Stimulated activated CD8-positive, alpha-beta memory T cell treated with anti-CD3 and anti-CD28 coated beads, Interleukin-15, amount 100 ng/mL, for 24 hours (primary cell): ENCODE measurements at places on chromosomes 16 and 17.

DNA sequence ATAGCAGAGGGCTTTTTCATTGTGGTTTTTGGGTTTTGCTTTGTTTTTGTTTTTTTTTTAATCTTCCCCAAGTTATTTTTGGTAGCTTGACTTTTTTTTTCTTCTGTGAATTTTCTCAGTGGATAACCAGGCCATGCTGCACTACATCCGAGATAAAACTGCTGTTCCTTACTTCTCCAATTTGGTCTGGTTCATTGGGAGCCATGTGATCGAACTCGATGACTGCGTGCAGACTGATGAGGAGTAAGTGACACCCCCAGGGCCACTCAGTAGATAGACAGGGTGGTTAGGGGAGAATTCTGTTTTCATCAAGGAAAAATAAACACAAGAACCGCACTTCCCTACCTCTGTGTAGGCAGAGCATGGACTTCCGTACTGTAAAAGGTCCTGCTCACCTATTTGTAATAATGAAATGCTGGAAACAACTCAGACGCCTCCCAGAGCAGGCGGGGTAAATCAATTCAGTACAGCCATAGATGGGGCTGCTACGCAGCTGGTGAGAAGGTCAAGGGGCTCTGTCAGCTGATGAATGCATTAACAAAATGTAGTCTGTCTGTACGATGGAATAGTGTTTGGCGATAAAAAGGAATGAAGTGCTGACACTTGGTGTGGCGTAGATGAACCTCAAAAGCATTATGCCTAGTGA, 28.6 kb downstream of the CLEC16A start:
- no peak for DNase-seq

GRCh38 chr16:67800338-67800926, 5.9 kb downstream of the RANBP10 start:
- DNase-seq = no peak

- no peak for DNase-seq
These were observed 20.3 kb downstream of the COX4I1 start for GRCh38 chr16:85819771-85820170.

DNA sequence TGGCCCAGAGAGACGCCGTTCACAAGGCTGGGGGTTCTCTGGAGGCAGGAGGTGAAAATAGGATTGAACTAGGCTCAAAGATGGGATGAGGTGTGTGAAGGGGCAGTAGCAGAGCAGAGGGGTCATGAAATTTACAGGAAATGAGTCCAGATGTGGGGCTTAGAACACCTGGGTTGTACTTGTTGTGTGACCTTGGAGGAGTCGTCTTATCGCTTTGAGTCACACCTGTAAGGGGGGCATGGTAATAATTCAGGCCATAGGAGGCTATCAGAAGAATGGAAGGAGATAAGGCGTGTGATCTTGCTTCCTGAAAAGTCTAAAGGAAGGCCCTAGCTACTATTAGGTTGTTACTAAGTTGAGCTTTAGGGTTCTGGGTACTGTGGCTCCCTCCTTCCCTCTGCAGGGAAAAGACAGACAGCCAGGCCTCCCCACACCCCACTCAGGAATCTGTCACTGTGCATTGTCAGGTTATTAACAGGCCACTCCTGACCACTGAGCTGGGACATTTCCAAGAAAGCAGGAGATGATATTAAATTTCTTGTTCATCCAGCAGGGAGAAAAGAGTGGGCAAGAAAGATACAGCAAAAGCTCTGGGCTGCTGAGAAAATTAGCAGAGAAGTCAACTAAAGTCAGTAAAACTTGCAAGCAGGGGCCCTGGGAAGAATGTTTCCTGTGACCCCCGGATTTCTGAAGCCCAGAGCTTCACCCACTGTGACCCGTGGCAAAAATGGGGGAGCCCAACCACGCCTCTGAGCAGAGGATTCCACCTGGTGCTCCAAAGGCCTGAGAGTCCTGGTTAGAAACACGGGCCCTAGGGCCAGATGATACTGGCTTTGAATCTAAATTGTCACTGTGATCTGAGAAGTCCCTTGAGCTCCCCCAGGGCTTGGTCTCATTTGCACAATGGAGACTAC, 6.0 kb upstream of the CDC42EP4 start:
- no peak for DNase-seq

- no peak for DNase-seq
These were observed 31.6 kb downstream of the PHKB start for GRCh38 chr16:47492428-47493377.

DNA sequence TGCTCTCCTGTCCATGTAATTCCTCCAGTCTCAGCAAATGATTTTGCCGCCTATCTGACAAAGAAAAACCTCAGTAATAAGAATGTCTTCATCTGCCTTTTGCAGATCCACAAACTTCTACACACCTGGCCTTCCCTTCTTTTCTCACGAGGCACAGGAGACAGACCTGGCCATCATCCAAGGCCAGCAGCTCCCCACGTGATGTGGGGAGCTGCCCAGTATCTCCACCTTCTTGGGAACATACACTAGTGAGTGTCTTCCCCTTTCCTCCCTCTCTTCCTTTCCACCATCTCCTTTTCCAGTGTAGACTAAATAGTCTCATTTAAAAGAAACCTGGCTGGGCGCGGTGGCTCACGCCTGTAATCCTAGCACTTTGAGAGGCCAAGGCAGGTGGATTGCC, 274.4 kb downstream of the CEP112 start:
- no peak for DNase-seq

DNA sequence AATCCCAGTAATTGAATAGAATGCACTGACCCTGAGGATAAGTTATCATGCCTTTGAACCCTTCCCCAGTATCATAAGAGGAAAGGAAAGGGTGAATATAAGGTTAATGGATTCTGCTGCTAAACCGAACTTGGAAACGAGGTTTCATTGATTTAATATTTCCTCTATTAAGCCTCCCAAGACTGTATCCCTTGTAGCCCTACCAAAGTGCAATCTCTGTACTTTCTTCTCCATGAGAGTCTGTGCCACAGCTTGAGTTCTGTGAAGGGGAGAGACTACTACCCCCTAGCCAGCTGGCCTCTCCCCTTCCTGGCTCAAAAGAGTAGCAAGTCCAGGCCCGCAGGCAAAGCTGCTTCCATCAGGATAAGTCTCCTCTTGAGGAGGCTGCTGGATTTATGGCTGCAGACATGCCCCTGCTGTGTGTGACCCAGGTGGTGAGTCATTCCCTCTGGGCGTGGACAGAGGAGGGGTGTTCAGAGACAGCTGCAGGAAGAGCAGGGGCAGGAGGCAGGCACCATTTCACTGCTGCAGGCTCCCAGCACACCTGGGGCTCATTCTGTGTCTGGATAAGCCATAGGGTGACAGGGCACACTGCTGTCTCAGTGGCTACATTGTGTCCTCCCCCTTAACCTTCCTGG, 58.4 kb downstream of the TOM1L2 start:
- DNase-seq = peak; percentile 4

GRCh38 chr17:75262112-75262606, 480 bp downstream of the MRPS7 start:
- no peak for DNase-seq

GRCh38 chr16:56255904-56256303, 64.6 kb downstream of the GNAO1 start:
- DNase-seq = no peak

- DNase-seq = no peak
These were observed 593.7 kb downstream of the KCNJ2 start for GRCh38 chr17:70763018-70763417.

DNA sequence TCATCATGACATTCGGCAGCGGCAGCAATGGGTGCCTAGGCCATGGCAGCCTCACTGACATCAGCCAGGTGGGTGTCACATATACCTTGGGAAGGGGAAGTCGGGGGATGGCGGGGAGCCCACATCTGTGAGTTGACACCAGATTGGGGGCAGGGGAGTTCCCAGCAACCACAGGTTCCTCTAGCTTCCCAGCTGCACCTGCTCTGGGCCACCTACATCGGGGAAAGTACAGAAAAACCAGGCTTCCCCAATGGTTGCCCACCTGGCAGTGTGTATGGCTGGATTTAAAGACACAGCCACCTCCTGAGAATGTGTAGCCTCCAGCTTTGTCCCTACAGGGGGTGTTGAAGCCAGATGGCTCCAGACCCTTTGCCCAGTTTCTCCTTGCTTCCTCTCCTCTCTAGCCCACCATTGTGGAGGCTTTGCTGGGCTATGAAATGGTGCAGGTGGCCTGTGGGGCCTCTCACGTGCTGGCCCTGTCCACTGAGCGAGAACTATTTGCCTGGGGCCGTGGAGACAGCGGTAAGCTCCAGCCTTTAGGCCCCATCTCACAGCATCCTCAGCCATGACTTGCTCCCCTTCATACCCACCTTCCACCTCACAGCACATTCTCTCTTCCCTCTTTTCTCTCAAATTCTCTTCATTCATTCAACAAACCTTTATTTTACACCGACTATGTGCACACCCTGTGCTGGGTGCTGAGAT, 5.0 kb upstream of the TRAF4 start:
- DNase-seq = no peak

GRCh38 chr17:41196068-41196467, 6.4 kb downstream of the KRTAP9-1 start:
- DNase-seq = no peak

DNA sequence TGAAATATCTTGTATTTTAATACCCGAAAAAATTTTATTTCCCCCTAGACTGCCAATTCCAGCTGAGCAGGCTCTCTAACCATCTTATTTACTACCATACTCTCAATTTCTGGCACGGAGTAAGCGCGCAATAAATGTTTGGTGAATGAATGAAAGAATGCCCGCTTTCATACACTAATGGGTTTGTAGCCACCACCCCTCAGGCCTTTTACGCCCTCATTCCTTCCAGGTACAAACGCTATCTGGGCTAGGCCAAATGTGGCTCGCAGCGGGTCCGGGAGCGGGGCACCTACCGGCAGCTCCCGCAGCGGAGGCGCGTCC, 536 bp upstream of the PLD2 start:
- DNase-seq = no peak

DNA sequence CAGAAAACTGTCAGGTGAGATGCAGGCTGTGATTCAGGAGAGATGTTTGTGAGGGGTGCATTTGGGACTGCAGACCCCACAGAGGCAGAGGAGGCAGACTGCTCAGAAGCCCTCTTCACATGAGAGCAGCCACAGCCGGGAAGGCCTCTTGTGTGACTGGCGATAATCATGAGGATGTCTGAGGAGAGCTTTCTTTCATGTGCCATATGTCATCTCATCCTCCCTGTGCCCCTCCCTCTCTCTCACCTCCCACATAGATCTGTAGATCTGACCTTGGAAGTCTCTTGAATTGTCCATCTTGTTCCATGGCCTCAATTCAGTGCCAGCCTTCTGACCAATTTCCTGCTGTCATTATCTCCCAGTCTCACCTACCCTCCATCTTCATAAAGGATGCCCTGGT, 50.5 kb downstream of the EPN2 start:
- no peak for DNase-seq

DNA sequence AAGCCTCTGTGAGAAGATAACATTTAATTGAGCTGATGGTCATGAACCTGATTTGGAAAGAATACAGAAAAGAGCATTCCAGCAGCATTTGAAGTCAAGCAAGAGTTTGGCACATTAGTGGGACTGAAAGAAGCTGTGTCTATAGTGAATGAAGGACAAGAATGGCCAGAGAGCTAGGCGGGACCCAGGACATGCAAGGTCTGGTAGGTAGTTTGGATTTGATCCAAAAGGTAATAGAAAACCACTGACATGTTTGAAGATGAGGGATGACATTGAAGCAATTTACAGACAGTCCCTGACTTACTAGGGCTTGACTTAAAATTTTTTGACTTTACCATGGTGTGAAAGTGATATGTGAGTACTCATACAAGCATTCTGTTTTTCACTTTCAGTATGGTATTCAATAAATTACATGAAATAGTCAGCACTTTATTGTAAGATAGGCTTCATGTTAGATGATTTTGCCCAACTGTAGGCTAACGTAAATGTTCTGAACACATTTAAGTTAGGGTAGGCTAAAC, 7.6 kb downstream of the CYB5B start:
- DNase-seq = no peak

- no peak for DNase-seq
These were observed 12.4 kb downstream of the DEF8 start for GRCh38 chr16:89960966-89961365.

DNA sequence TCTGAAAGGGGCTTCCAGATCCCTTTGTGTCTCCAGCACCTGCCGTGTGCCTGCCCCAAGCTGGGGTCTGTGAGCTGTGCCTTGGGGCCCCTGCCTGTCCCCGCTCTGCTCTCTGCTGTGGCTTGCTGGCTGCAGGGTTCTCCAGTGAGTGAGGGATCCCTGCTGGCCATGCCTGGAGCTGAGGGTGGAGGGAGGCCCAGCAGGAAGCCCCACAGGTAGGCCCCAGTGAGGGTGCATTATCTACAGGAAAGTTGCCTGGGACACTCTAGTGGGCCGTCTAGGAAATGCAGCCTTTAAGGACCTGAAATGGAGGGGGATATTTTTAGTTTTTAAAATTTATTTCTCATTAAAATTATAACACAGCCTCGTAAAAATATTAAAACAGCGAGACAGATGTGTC, 50.9 kb downstream of the JPH3 start:
- no peak for DNase-seq

GRCh38 chr16:51429041-51429440, 278.0 kb upstream of the SALL1 start:
- DNase-seq = no peak

DNA sequence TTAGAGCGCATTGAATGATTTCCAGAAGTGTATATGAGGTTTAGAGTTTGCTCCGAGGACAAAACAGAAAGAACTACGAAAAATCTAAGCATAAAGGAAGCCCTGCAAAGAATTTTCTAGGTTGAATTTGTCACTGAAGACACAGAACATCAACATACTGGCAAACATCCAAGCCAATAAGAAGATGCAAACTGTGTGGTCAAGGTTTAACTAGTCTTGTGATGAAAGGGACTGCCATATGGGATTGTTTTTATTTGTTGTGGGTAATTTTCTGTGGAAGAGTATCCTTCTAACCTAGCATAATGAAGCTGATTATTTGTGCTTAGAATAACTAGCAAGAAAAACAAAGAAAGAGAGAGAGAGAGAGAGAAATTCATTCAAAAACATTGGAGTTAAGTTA, 492.0 kb upstream of the ERCC4 start:
- no peak for DNase-seq

GRCh38 chr16:75377729-75378386, 55.4 kb downstream of the CFDP1 start:
- DNase-seq = no peak

GRCh38 chr17:41793784-41794539, 7.5 kb upstream of the JUP start:
- DNase-seq = no peak

DNA sequence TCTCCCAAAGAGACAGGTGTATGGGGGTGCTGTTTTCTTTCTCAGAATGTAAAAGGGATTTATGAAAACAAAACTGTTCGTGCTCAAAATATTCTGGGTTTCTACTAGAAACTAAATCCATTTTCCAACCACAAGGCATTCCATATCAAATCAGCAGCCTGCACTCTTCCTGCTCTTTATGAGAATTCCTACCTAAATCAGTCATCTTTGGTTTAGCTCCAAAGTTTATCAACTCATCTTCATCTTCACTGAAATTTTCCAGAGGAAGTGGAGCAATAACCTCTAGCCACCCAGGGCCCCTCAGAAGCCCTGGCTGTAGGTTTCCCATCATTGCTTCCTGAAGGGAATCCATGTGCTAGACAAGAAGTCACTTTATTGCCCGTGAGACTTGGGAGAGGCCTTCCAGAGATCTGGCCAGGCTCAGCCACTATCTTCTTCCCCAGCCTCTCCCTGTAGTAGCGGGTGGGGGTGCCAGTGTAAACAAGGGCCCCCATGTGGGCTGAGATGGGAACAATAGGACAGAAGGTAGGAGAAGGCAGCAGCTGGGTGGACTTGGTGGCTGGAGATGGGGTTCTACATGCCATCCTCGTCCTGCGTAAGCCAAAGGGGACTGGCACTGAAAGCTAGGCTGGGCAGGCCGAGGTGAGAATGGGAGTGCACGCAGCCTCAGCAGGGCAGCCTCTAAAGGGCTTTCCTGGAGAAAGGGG, 22.0 kb upstream of the ALDH3A1 start:
- no peak for DNase-seq
